ENCODE measurements at places on chromosomes 16 and 17. TPM values are rescaled to one million over a fixed set of nuclear protein-coding genes. Genes with fewer than 3 reads are reported as not detected.

GRCh38 chr16:28062847-28063521 is 530 bp downstream of the GSG1L start:
- peak; percentile 53 for DNase-seq
- peaks cover 61% of the 10 kb centered on the region for H3K27me3 ChIP-seq
- H3K4me3 ChIP-seq, result peak overlapping the region; percentile 59
- H3K36me3 ChIP-seq, result no peaks in the 10 kb centered on the region

DNA sequence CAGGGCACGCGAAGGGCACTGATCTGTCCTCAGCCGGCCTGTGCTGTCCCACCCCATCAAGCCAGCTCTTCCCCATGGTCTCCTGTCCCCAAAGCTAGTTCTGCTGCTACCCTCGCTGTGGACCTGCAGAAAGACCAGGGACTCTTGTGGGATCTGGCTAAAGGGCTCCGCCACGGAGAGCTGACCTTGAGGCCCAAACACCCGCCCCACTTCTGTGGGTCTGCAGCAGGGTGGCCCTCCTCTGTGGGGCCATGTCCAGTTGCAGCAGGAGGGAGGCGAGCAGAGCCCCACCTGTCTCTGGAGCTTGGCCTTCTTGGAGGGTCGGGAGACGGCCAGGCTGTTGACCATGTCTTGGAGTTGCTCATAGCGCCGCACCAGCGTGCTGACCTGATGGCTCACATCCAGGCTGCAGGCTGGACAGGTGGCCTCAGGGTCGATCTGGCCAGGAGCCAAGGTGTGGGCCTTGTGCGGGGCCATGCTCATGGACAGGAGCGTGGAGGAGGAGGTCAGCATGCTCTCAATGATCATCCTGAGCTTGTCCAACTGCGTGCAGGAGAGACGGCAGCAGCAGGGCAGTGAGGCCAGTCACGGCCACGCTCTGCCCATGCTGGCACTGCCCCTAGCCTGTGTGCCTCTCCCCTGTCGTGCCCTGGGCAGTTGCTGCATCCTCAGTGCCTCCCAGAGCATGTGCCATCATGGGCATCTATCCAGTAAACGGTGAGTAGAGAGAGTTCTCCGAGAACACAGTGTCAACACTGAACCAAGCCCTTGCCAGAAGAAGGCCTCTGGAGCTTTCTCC is 16.6 kb downstream of the UBALD2 start:
- no peaks in the 10 kb centered on the region for H3K4me1 ChIP-seq
- H3K4me3 ChIP-seq, result no peak overlapping the region
- H3K27ac ChIP-seq, result no peak overlapping the region
- DNase-seq, result no peak

DNA sequence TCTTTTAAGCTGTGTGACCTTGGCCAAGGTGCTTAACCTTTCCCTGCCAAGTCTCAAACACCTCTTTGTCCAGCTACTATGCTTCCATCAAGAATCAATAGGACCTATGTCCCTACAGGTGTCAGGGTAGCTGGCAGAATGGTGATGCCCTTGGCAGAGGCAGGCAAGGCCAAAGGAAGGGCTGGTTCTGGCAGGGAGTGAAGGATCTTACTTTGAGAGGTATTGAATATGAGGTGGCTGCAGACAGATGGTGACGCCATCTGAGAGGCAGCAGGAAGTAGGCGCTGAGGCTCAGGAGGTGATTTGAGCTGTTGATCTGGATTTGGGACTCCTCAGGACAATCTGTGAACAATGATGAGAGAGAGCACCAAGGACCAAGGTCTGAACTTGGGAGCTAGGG is 12.5 kb downstream of the ABCC3 start:
- no peak overlapping the region for H3K4me3 ChIP-seq
- no peaks in the 10 kb centered on the region for H3K4me1 ChIP-seq
- no peak overlapping the region for H3K27ac ChIP-seq
- no peaks in the 10 kb centered on the region for H3K27me3 ChIP-seq
- H3K36me3 ChIP-seq, result no peaks in the 10 kb centered on the region

GRCh38 chr16:3190949-3191353 is 2.9 kb downstream of the OR1F1 start:
- peaks cover 12% of the 10 kb centered on the region for H3K4me1 ChIP-seq
- H3K4me3 ChIP-seq, result peak overlapping the region; percentile 99
- no peak overlapping the region for H3K27ac ChIP-seq
- H3K36me3 ChIP-seq, result no peaks in the 10 kb centered on the region

DNA sequence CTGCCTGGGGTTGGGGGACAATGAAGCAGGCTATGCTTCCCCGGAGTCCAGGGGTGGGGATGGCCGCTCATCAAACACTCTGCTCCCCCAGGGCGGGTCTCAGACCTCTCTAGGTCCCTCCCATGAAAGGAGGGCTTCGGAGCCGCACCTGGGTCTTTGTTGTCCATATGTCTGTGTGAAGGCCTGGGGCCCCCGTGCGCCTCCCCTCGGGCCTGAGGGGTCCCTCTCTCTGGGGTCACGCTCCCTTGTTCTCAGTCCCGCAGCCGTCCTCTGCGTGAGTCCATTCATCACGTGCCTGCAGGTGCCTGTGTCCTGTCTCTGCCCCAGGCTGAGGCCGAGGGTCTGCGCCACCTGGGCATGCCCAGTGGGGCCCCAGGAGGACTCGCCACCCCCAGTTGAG is 15.6 kb downstream of the BAHCC1 start:
- H3K36me3 ChIP-seq, result no peaks in the 10 kb centered on the region
- H3K27me3 ChIP-seq, result no peaks in the 10 kb centered on the region
- no peaks in the 10 kb centered on the region for H3K4me1 ChIP-seq
- no peak overlapping the region for H3K27ac ChIP-seq
- DNase-seq, result no peak

Gene PABPN1L
- not detected for total RNA-seq

GRCh38 chr17:46771561-46772474 is 46.7 kb downstream of the WNT3 start:
- peak overlapping the region; percentile 57 for H3K27ac ChIP-seq
- peaks cover 25% of the 10 kb centered on the region for H3K4me1 ChIP-seq
- peaks cover 82% of the 10 kb centered on the region for H3K27me3 ChIP-seq
- peak overlapping the region; percentile 61 for H3K4me3 ChIP-seq
- no peaks in the 10 kb centered on the region for H3K36me3 ChIP-seq
- peak; percentile 57 for DNase-seq

DNA sequence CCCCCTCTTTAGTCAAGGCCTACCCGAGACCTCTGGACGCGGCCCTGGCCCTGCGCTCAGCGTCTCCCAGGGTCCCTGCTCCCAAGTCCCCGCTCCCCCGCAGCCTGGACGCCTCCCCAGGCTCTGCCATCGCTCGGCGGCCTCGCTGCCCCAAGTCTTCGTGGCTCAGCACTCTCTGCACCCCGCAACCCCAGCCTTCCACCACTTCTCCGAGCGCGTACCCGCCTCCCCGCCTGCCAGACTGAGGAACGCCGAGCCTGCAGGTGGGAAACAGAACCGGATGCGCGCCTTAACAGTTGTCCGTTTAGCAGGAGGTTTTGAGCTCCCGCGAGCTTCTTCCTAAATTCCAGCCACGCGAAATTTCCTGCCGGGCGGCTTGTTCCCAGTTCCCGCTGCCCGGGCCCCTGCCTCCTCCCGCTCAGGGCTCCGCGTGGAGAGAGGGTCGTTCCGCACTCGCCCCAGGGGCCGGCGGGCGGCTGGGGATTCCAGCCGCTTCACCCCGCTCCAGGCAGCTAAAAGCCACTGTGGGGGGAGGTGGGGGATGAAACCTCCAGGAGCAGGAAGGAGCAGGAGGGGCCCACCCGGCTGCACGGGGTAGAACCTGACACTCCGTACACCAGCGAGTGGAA is 87.7 kb downstream of the KCNJ12 start:
- peak; percentile 80 for DNase-seq
- no peaks in the 10 kb centered on the region for H3K36me3 ChIP-seq
- H3K27me3 ChIP-seq, result peaks cover 44% of the 10 kb centered on the region
- H3K27ac ChIP-seq, result no peak overlapping the region
- H3K4me1 ChIP-seq, result peaks cover 4% of the 10 kb centered on the region

Gene CORO1A
- 23.5 TPM for total RNA-seq

Measured in GM23338 (cell line).